ENCODE measurements at places on chromosomes 11 and 22.

GRCh38 chr11:60193687-60194433, 11.0 kb upstream of the MS4A6A start:
- DNase-seq: peak; percentile 62

DNA sequence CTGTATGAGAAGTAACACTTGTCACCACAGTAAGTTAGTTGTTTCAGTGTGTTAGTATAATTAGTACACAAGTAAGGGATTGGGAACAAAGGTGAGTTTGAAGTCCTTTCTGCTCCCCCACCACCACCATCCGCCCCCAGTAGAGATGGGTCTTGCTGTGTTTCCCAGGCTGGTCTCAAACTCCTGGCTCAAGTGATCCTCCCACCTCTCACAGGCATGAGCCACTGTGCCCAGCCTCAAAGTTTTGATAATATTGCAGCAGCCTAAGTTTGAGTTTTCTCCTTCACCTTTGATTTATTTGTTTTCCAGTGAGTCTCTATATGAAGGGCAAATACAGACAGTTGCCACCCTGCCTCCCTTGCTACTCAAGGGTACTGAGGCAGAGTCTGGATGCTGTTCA, 23.7 kb upstream of the GRK2 start:
- no peak for DNase-seq

GRCh38 chr11:75303544-75304224, 47.8 kb downstream of the ARRB1 start:
- no peak for DNase-seq

DNA sequence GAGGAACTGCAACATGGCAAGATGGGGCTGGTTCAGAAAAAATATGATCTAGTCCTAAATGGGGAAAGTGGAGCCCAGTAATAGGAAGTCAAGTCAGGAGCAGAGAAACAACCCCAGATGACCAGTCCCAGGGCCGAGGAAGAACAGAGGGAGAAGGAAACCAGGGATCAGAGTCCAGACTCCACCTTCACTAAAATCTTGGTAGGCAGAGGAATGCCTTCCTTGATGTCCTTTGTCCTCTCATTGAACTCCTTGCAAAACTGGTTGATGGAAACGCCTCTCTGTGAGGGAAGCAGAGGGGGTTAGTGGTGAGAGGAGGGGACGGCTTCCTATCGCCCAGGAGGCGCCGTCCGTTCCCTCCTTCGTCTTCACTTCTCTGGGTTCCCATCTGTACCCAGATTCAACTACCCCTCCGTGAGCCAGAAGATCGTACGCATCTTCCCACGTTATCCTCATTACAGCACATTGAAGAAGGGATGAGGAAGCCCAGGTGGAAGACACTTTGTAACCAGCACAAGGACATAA, 607 bp downstream of the MRPL11 start:
- DNase-seq: no peak

GRCh38 chr22:47207846-47208554, 445.6 kb downstream of the TBC1D22A start:
- no peak for DNase-seq

GRCh38 chr11:115338476-115338875, 165.7 kb downstream of the CADM1 start:
- DNase-seq: no peak

DNA sequence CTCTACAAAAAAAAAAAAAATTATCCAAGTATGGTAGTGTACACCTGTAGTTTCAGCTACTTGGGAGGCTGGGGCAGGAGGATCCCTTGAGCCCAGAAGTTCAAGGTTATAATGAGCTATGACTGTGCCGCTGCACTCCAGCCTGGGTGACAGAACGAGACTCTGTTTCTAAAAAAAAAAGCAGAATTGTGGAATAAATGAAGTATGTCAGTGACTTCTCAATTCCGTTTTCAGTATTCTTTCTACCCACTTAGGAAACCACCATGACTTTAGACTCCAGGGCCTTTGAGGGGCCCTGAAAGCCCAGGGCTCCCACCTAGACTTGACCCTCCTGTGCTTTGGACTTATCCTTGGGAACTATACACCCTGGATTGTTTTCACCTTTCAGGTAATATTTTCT, 6.5 kb upstream of the NUP160 start:
- peak; percentile 52 for DNase-seq

- no peak for DNase-seq
Observed at GRCh38 chr22:43789452-43789851, 22.7 kb downstream of the EFCAB6 start.

GRCh38 chr11:112520354-112520753, 259.7 kb upstream of the PLET1 start:
- no peak for DNase-seq

- DNase-seq: no peak
Observed at GRCh38 chr22:49897015-49897684, 21.1 kb downstream of the ALG12 start.
